ENCODE measurements at places on chromosomes 13 and 19.
A peak's percentile ranks its signal among the peaks of the same experiment; 100 is the strongest.

DNA sequence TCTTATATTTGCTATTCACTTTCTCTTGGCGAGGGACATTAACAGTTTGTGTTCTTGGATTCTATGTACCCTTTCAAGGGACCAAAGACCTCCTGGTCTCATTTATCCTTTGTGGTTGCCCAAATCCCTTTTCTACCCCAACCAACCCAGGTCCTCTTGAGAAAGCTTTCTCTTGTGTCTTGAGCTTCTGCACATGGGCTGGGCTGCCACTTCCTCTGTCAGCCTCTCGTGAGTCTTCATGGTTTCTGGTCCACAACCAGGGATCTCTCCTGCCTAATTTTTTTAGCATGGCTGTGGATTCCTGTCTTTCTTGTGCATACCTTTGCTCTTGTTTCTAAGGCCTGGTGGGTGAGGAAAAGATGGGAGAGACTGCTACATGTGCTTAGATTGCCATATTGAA lies 14.9 kb downstream of the TIMM13 start:
- no peak for DNase-seq

DNA sequence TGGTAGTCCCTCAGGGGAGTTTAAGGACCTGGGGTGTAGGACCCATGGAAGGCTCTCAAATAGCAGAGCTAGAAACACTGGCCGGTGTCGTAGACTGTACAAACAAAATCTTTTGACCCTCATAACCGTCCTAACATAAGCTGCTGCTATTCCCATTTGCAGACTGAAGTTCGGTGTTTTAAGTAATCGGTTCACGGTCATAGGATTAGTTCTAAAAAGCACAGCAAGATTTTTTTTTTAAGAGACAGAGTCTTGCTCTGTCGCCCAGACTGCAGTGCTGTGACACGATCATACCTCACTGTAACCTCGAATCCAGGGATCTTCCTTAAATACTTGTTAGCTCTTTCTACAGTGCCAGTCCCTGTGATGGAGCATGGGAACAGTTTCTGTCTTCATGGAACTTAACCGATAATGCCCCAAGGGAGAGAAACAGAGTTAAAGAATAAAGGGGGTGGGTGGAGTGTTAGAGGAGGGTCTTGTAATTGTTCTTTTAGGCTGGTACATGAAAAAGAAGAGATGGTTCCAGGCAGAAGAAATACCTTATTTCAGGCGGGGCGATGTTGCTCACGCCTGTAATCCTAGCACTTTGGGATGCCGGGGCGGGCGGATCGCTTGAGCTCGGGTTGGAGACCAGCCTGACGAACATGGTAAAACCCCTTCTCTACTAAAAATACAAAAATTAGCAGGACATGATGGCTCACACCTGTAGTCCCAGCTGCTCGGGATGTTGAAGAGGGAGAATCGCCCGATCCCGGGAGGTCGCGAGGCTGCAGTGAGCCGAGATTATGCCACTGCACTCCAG lies 475 bp upstream of the ZC3H4 start:
- DNase-seq, result no peak

DNA sequence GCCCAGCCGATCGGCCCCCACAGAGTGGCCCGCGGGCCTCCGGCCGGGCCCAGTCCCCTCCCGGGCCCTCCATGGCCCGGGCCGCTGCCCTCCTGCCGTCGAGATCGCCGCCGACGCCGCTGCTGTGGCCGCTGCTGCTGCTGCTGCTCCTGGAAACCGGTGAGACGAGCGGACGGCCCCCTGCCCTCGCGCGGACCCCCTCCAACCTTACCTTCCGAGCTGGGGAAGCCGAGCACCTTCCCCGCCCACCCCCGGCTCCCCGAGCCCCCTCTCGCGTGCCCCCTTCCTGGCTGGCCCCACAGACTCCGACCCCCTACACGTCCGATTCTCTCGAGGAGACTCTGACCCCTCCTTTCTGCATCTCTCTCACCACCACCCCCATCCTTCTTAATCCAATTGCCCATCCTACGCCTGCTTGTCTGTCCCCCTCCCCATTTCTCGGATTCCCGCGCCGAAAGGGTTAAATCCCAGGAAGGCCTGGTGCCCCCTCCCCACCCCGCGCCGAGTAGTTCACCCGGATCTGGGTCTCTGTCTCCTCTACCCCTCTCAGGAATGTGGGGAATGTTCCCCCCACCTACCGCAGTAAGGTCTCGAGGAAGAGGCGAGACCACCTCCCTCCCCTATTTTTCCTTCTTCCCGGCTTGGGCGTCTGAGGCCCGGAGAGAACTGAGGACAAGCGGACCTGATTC lies 502 bp downstream of the NECTIN2 start:
- DNase-seq, result peak; percentile 71

DNA sequence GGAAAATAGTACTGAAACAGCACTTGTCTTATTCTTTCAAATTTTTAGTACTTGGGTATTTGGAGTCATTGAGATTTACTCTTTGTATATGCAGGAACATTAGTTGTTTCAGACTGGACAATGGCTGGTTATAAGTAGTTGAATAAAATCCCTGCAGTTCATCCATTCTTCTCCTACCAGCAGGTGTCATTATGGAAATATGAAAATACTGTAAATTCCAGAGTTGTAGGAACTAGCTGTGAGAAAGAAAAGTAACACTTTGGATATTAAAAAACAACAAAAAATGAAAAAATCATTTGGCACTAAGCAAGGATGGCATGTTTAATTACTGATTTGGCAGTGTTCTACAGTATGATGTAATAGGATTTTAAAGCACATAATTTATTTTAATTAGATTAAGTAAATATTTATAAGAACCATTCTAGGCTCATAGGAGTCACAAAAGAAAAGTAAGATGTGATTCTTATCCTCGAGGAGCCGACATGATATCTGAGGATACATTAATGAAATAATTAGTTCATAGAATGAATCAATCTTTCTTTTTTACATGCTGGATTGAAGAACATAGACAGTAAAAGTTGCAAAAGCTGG lies 155.3 kb downstream of the KCNRG start:
- DNase-seq, result no peak

DNA sequence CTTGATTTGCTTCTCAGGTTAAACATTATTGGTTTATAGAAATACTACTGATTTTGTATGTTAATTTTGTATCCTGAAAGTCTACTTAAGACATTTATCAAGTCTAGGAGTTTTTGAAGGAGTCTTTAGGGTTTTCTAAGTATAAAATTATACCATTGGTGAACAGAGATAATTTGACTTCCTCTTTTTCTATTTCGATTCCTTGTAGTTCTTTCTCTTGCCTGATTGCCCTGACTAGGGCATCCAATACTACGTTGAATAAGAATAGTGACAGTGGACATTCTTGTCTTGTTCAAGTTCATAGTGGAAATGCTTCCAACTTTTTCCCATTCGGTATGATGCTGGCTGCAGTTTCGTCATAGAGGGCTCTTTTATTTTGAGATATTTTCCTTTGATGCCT lies 807.5 kb upstream of the SLC10A2 start:
- DNase-seq, result no peak

GRCh38 chr13:93080587-93080986 lies 146.0 kb upstream of the GPC6 start:
- DNase-seq, result no peak

GRCh38 chr13:114122591-114123211 lies 9.7 kb downstream of the RASA3 start:
- no peak for DNase-seq

GRCh38 chr13:60572003-60572798 lies 175.2 kb downstream of the TDRD3 start:
- DNase-seq, result no peak

- peak; percentile 83 for DNase-seq
Observed at GRCh38 chr19:17348700-17349099, 11.3 kb downstream of the GTPBP3 start.

GRCh38 chr19:29054886-29055675 lies 157.9 kb downstream of the UQCRFS1 start:
- DNase-seq, result no peak

DNA sequence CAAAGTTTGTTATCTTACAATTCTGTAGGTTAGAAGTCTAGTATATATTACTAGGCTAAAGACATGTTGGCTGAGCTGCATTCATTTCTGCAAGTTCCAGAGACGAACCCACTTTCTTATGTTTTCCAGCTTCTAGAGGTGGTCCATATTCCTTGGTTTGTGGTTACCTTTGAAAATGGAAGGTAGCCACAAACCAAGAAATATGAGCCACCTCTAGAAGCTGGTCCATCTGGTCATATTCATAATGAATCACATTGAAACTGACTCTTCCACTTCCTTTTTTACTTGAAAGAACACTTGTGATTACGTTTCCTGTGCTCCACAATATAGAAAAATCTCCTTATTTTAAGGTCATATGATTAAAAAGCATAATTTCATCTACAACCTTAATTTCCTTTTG lies 943.0 kb upstream of the PCDH9 start:
- DNase-seq, result no peak

- peak; percentile 98 for DNase-seq
Observed at GRCh38 chr19:36139473-36140303, at the start of gene CAPNS1. CAPNS1 (plus strand) TSS chr19:36140066; CDS start chr19:36141012, 946 bp downstream.

- no peak for DNase-seq
Observed at GRCh38 chr13:26658448-26659385, 101.2 kb downstream of the WASF3 start.

GRCh38 chr13:64675255-64675892 lies 2554.8 kb downstream of the PCDH9 start:
- DNase-seq, result no peak

- no peak for DNase-seq
Observed at GRCh38 chr19:33736158-33736557, 60.5 kb upstream of the KCTD15 start.

- no peak for DNase-seq
Observed at GRCh38 chr13:109913936-109914510, 127.6 kb upstream of the IRS2 start.

DNA sequence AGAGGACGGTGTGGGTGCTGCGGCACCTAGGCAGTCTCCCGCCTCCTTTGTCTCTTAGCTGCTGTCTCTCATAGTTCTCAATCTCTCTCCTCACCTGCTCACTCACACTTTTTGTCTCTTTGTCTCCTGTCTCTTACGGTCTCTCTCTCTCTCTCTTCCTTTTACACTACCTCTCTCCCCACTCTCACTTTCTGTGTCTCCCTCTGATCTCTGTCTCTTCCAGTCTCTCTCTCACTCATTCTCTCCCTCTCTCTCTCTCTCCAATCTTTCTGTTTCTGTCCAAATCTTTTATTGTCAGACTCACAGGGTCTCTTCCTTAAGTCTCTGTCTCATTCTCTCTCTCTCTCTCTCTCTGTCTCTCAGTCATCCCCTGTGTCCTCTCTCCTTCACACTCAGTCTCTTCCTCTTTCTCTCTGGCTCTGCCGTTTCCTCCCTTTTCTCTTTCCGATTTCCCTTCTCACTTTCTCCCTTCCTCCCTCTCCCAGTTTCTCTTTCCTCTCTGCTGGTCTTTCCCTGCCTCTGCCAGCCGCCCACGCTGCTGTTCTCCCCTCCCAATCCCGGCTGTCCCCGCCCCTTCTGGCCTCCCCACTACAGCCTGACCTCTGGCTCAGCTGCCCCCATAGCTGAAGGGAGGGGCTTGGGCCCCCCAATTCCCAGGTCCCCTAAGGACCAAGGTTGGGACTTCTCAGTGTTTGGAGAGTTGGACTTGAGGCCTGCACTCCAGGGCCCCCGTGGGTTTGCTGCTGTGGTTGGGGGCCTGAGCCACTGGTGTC lies at the start of gene PLEKHA4:
TSS of gene PLEKHA4 (minus strand) at position 504 of the 773 bp plus-strand sequence. CDS start 997 bp downstream, outside the sequence.
- DNase-seq, result peak; percentile 89

DNA sequence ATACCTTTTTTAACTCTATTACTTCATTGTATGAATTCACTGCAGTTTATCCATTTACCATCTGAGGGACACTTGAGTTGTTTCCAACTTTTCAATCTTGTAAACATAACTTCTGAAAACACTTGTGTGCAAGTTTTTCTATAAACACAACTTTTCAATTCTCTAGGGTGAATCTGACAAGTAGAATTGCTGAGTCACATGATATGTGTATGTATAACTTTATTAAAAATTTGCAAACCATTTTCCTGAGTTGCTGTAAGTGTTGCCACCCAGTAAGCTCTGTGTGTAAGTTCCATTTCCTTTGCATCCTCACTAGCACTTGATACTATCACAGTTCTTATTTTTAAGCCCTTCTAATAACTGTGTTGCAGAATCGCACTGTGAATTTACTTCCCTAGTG lies 1415.6 kb upstream of the ATXN8OS start:
- DNase-seq, result no peak

- peak; percentile 96 for DNase-seq
Observed at GRCh38 chr19:2032296-2032941, 16.9 kb upstream of the BTBD2 start.

- no peak for DNase-seq
Observed at GRCh38 chr19:41936416-41936850, 8.2 kb upstream of the ERFL start.

DNA sequence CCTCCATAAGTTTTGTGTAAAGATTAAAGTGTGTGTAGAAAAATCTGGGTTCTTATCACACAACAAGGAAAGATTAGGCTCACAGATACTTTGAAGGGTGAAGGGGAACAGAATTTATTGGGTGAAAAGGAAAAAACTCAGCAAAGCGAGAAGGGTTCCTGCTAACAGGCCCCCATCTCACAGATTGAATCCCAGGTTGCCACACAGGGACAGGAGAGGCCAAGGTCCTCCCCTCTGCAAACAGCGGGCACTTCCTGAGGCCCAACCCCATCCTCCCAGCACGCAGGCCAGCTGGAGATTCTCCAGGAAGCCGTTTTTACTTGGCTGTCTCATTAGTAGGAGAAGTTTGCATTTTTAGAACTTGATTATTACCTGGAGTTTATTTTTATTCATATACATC lies 15.2 kb upstream of the ERCC5 start:
- DNase-seq, result no peak

- DNase-seq, result no peak
Observed at GRCh38 chr19:6568816-6569215, 22.1 kb downstream of the CD70 start.

DNA sequence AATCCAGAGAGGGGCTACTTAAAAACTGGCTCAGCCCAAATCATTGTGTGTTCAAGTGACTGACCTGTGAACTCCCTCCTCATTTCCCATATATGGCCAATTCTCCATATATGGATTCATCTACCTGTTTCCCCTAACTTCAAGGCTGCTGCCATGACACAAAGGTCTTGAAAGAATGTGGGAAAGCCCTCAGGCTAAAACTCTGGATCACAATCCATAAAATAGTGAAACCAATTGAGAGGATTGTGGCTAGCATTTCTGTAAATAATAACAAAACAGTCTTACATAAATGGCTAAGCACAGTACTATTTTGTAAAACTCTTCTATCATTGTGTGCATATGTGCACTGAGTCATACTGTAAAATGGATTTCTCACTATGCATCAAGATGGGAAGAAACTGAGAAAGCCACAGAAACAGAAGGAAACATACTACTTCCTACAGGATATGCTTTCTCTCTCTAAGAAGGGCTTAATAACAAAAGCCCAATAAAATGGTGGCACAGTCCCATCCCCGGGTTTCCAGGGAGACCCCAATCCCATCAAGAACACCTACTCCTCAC lies 80.5 kb downstream of the FOXO1 start:
- no peak for DNase-seq

DNA sequence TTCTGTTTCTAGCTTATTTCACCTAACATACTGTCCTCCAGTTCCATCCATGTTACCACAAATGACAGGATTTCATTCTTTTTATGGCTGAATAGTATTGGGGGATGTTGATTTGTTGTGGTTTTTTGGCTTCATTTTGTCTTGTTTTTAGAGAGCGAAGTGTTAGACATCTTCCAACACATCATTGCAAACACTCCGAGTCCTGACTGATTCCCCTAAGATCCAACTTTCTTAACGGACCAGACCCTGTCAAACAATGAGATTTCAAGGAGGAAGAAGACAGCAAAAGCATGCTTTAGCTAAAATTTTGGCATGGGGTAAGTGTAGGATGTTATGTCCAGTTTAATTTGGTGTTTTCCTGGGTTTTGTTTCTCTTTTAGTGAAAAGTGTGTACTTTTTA lies 3.8 kb upstream of the CASP14 start:
- no peak for DNase-seq

GRCh38 chr13:22428188-22428828 lies 752.5 kb upstream of the SGCG start:
- DNase-seq, result no peak
